Stimulated activated CD4-positive, alpha-beta T cell treated with anti-CD3 and anti-CD28 coated beads, Interleukin-15, amount 100 ng/mL, for 1 hour (primary cell): ENCODE measurements at places on chromosomes 1 and 21.
A peak's percentile ranks its signal among the peaks of the same experiment; 100 is the strongest.

- DNase-seq = no peak
Observed at GRCh38 chr1:54695221-54695620, 20.4 kb upstream of the TTC4 start.

GRCh38 chr1:53276153-53276901 lies 38.0 kb upstream of the MAGOH start:
- no peak for DNase-seq

GRCh38 chr1:228460821-228461220 lies 26.4 kb upstream of the RNF187 start:
- DNase-seq = no peak

- DNase-seq = no peak
Observed at GRCh38 chr1:41868241-41868998, 50.3 kb downstream of the HIVEP3 start.

- no peak for DNase-seq
Observed at GRCh38 chr1:218584418-218585155, 239.5 kb downstream of the TGFB2 start.

DNA sequence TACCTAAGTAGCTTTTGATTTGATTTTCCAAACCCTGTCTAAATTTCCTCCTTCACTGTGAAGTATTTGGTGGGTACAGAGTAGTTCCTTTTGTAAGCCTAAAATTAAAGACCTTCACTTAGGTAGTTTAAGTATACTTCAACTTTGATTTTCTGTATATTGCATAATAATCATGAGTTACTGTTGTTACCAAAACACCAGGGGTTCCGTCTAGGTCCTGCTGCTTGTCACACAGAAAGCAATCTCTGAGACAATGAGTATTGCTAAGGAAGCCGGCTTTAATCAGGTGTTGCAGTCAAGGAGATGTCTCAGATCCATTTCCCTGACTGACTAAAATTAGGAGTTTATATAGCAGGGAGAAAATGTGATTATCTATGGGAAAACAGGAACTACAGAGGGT lies 15.3 kb downstream of the RPS6KC1 start:
- no peak for DNase-seq

DNA sequence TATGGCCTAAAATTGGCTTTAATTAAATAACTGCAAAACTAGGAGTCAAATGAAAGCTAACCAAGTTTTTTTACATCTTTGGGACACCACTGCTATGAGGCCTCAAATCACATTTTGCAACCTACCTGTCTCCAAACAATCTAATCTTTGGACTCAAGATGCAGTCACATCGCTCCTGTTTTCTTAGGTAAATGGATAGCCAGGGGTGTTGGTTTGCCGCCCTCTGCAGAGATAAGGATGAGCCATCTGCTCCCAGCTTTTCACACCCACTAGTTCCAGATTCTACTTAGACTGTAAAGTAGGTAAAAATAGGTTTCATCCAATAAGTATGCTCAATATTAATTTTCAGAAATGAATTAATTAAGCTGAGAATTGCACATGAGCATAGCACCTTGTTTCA lies 456.5 kb downstream of the KIF26B start:
- no peak for DNase-seq

- no peak for DNase-seq
Observed at GRCh38 chr1:155801149-155801548, 55.9 kb downstream of the GON4L start.

DNA sequence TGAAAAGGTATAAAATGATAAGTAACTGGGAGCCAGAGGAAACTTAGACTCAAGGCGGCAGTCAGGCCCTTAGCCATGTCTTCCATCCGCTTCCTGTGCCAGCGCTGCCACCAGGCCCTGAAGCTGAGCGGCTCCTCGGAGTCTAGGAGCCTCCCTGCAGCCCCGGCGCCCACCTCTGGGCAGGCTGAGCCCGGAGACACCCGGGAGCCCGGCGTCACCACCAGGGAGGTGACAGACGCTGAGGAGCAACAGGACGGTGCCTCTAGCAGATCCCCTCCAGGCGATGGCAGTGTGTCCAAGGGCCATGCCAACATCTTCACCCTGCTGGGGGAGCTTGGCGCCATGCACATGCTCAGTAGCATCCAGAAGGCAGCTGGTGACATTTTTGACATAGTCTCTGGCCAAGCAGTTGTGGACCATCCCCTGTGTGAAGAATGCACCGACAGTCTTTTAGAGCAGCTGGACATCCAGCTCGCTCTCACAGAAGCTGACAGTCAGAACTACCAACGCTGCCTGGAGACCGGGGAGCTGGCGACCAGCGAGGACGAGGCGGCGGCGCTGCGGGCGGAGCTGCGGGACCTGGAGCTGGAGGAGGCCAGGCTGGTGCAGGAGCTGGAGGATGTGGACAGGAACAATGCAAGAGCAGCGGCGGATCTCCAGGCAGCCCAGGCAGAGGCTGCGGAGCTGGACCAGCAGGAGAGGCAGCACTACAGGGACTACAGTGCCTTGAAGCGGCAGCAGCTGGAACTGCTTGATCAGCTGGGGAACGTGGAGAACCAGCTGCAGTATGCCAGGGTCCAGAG lies at the start of gene BECN2:
Gene BECN2, plus strand, starts transcription at position 76 of the 803 bp plus-strand sequence. Its CDS starts 0 bp downstream, at position 76.
- DNase-seq = no peak

DNA sequence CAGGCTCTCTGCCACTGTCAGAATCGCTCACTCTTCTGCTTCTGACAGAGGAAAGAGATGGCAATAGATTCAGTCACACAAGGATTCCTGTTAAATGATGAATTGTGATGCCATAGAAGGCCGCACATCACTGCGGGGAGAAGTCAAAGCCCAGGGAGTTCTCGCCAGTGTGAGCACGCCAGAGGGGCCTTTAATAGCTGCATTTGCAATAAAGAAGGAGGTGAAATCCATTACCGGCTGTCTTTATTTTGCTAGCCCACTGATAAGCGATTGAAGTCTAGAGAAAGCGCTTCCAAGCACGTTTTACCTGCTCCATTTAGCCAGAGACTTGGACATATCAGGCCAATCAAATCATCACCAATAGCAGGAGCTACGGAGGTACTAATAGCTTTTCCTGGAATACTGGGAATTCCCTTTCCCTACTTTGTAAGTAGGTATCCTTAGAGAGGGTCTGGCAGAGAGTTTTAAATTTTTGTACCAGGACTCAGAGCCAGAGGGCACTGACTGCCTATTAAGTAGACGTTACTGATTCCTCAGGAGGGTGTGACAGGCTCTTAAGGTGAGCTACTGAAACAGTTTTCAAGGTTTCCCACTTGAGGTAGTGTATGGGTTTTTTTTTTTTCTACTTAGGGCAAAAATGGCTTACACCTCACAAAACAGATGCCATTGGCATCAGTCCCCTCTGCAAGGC lies 10.2 kb upstream of the TARBP1 start:
- no peak for DNase-seq

DNA sequence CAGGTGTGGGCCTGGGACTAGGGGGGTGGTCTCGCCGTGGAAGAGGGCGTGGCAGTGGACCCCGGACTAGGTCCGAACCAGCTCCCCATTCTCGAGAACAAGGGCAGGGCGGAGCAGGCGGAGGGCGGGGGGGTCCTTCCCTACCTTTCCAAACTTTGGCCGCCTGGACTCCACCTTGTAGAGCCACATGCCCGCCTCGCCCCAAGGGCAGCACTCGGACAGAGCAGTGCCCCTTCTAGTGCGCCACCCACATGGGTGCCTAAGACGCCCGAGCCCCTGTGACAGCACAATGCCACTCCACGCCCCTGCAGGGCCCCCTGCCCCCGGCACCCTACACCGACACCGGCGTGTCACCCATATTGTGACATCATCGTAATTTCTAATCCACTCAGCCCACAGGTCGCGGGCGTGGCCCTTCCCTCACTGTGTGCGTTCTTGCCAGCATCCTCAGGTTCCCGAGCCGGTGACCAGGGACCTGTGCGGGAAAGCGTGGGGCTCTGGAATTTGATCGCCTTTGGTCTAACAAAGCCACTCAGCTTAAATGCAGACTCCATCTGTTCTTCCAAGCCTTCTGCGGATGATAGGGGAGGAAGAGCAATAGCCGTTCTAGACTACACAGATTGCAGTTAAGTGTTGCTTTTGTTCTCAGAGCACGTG lies 553 bp upstream of the STMN1 start:
- peak; percentile 10 for DNase-seq

DNA sequence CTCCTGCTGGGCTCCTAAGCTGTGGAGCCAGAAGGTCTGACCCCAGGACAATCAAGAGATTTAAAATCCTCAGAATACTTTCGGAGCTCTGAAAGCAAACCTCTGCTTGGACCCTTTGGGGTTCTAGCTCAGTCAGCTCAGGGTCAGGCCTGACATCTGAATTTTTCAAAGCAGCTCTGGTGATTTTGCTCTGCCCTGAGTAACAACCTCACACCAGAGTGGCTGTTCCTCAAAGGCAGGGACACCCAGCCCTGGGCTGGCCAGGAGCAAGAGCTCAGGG lies 11.9 kb downstream of the SLC1A7 start:
- no peak for DNase-seq

DNA sequence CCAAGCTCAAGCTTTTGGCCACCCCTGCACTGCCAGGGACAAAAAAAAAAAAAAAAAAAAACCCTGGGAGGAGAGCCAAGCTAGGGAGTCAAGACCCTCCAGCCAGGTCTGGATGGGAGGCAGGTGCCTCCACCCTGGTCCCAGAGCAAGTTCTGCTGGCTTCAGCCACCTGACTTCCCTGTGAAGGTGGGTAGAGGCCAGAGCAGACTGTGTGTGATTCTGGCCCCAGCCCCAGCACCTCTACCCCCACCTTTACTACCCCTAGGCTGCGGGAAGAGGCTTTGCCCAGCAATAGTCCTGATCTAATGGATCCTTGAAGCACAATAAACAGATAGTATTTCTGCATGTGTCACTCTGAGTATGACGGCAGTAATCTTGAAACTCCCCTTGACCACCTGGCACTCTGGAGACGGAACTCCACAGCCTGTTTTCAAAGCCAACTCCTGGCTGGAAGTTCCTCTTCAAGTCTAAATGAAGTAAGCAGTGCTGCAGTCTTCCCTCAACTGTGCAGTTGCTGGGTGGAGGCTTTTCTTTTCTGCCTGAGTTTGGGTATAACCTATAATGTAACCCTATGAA lies 9.8 kb downstream of the PDZK1IP1 start:
- no peak for DNase-seq

GRCh38 chr1:202305168-202305567 lies 36.6 kb downstream of the UBE2T start:
- DNase-seq = no peak

DNA sequence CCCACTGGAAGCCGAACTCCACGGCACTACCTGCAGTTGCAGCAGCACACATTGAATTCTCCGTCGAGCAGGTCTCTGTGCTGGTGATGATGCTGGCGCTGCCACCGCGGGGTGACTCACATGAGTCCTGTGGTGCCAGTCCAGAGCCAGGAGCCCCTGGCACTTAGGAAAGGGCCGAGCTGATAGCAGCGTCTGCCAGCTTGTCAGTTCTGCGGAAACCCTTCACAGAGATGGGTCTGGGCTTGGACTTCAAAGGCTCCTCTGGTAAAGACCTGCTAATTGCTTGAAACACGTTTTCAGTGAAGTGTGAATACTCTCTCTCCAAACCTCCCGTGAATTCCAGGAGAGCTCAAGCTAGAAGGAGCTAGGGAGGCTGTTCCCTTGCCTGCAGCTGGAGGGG lies 92.2 kb downstream of the GRIK3 start:
- no peak for DNase-seq

- DNase-seq = no peak
Observed at GRCh38 chr1:167973832-167974231, 37.0 kb upstream of the MPC2 start.

DNA sequence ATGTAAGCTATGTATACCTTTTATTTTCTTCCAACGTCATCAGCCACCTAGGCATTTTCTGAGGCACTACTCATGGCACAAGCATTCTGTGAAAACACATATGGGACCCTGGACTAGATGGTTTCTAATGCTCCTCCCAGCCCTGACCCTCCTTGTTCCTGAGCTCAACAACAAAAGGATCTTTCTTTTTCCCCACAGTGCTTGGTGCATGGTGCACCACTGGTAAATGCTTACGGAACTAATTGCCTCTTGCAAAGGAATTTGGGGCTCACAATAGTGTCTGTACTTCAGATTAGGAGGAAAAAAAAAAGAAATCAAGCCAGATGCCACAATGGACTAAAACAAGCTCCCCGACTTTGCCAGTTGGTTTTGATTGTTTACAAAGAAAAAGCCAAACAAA lies 390.5 kb downstream of the PLPP3 start:
- no peak for DNase-seq

DNA sequence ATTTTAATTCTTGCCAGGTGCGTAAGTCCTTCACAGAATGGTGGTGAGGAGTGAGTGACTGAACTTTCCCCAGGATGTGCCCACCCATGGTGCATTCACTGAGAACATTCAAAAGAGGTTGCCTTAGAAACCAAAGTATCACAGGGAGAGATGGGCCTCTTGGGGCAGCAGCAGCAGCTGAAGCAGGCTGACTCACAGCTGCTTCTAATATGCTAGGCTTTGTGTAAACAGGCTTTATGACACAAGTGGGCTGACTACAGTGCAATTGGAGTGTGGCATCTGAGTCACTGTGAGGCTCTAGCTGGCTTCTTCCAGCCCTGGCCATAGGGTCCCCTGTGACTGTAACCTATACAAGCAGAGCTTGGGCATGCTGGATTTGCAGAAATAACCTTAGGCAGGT lies 12.6 kb downstream of the PIGP start:
- no peak for DNase-seq

DNA sequence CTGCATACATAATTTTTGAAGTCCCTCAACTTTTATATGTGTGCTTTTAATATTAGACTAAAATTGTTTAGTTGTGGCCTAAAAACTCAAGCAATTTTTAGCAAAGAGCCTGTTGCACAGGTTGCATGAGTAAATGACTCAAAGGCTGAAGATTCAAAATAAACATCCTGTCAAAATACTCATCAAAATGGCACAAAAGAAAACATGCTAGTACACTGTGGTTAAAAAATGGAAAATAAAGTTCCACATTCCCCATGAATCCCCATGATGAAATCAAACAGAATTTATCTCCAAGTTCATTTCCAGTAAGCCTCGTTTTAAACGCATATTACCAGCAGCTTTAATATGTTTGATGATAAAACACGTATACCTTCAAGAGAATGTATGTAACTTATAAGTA lies 230.1 kb upstream of the MAP1LC3C start:
- DNase-seq = no peak

- no peak for DNase-seq
Observed at GRCh38 chr1:71296551-71297134, 215.8 kb upstream of the ZRANB2 start.

DNA sequence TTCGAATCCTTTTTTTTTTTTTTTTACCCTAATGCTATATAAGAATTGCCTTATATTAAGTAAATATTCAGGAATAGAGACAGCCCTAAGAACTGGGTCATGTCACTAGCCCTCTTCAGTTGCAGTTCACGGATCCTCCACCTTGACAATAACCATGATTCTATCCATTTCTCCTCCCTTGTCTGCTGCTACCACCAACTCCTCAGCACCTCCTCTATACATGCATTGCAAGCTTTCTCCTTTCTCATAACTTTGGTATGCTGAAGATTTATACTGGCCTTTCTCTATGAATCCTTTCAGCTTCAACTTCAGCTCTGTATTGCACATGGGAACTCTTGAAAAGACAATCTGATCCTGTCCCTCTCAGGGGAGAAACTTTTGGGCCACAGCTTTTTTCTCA lies 14.3 kb upstream of the DR1 start:
- DNase-seq = no peak

- no peak for DNase-seq
Observed at GRCh38 chr21:26659182-26659581, 86.1 kb upstream of the CYYR1 start.

GRCh38 chr21:46368533-46369285 lies 44.8 kb downstream of the PCNT start:
- no peak for DNase-seq
